ENCODE measurements at places on chromosomes 7 and 10. TPM values are rescaled to one million over a fixed set of nuclear protein-coding genes. Genes with fewer than 3 reads are reported as not detected.

PRSS1 gene
- total RNA-seq, result not detected

FFAR4 gene
- 14.9 TPM for total RNA-seq

DNA sequence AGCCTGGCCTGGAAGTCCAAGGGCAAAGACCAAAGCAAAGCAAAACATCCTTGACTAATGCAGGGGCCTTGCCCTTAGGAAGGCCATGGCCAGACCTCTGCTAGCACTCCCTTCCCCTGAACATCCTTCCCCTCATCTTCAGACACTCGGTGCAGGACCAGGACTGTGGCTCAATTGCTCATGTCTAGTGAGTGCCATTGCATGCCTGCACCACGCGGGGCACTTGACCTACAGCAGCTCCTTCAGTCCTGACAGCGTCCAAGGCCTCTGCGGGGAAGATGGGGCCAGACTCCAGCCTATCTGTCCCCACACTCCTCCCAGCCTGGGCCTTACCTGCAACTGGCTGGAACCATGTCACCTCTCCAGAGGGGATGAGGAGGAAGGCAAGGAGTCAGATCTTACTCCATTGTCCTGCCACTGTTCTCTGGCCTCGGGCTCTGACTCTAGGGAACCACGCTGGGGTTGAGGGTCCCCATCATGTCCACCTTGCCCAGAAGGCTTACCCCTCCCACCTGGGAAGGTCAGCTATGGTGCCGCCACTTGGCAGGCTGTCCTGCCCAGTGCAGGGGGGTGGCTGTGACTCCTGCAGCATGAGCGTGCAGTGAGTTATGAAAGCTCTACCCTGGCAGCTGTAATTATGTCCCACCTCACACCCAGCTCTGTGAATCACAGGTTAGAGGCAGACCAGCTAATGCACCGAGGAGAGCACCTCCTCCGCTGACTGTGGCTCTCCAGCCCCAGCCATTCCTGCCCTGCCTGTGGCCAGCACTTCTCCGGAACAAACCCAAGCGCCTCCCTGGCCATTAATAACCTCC, 16.1 kb downstream of the DRGX start:
- no peaks in the 10 kb centered on the region for H3K27me3 ChIP-seq
- no peaks in the 10 kb centered on the region for H3K36me3 ChIP-seq
- no peaks in the 10 kb centered on the region for H3K4me1 ChIP-seq
- H3K4me3 ChIP-seq, result no peak overlapping the region
- no peak overlapping the region for H3K27ac ChIP-seq

DNA sequence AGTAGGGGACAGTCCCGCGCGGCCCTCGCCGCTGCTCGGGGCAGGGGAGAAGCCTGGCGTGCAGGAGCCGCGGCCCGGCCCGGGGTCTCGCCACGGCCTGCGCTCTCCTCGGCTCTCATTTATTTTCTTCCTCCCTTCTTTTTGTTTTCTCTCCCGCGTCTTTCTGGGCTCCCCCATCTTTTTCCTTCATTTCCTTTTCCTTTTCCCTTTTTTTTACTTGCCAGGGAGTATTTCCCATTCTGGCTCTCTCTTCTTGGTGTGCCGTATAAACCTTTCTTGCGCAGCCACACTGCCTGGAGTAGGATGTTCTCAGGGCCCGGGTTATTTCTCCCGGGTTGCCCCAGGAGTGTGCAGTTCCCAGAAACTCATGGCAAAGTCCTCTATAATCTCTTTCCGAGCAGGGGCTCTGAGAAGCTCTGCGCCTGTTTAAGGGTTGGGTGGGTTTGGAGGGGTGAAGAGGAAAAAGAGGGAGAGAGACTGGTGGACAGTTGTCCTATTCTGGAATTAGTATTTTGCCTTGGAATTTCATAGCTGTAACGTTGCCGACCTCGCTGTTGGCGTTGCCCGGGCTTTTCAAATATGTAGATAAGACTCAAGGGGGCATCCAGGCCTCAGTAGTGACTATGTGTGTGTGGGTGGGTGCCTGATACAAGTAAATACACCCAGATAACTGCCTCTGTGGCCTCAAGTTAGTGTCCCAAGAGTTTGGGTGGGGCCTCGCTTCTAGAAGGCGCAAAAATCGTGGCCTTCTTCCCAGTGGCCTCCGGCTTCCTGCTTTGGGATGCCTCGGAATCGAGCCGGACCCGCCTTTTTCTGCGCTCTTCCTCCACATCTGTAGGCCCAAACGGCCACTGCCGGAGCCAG, 4.3 kb upstream of the ZNF503 start:
- no peak overlapping the region for H3K4me3 ChIP-seq
- H3K36me3 ChIP-seq, result no peaks in the 10 kb centered on the region
- H3K27me3 ChIP-seq, result peaks cover 19% of the 10 kb centered on the region
- peak overlapping the region; percentile 7 for H3K27ac ChIP-seq
- H3K4me1 ChIP-seq, result no peaks in the 10 kb centered on the region

- DNase-seq, result peak; percentile 86
- H3K27me3 ChIP-seq, result no peaks in the 10 kb centered on the region
- no peaks in the 10 kb centered on the region for H3K36me3 ChIP-seq
- H3K4me3 ChIP-seq, result no peak overlapping the region
Measured at GRCh38 chr10:128011059-128011979, 104.4 kb downstream of the PTPRE start.

All from transverse colon (tissue), 4 donors.